CD8-positive, alpha-beta memory T cell (primary cell): ENCODE measurements at places on chromosomes 16 and 17. TPM values are rescaled to one million over a fixed set of nuclear protein-coding genes. Genes with fewer than 3 reads are reported as not detected.

Gene P2RX5
- polyA plus RNA-seq: 37.4 TPM

DNA sequence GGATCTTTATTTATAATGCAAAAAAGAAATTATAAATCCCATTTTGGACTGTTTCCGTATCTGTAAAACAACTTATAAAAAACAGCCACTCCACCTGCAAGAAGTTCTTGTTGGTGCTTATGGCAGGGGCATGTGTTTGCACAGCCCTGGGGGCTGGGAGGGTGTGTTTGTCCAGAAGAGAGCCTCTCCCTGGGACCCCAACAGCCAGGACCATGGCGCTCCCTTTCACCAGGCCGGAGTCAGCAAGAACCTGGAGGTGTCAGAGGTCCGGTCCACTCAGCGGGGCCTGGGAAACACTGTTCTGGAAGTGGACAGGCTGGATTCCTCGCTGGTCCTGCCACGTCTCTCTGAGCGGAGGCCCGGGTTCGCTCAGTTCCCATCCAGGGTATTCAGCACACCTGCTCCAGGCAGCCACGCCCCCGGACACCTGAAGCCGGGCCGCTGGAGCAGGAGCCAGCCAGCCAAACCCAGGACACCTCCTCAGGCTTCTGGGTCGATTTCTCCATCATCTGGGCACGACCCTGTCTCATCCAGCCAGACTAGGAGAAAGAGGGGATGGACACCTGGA lies 18.9 kb upstream of the GINS2 start:
- DNase-seq: no peak

DNA sequence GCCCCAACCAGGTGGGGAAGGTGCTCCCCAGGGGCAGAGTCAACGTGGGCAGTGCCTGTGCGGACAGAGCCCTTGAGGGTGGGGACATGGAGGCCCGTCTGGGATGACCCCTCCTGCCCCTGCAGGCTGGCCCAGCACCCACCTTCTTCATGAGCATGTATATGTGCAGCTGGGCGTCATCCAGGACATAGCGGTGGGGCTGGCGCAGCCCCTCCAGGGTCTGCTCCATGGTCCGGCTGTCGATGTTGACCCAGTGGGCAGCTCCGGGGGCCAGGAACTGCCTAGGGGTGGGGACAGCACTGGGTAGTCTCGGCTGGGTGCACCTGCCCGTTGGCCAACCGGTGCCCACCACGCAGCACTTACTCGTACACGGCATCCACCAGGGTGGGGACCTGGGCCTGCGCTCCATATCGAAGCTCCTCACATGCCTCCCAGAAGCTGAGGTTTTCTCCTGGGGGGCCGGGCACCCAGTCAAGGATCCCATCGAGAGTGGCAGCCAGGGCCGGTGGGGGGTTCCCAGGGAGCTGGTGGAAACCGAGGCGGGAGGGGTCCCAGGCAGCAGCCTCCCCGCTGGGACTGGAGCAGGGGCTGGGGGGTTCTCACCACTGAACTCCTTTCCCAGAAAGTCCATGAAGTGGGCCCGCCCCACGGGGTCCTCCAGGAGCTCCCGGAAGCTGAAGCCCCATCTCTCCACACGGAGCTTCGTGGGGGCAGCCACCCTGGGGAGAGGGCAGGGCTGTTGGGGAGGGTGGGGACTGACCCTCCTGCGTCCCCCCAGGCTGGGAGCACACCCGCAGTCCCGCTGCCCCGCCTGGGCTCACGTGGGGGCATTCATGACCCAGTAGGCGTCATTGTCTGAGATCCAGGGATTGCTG lies 5.1 kb downstream of the RGS11 start:
- DNase-seq: no peak

- DNase-seq: peak; percentile 20
Observed at GRCh38 chr16:74608944-74609343, 2.0 kb upstream of the GLG1 start.

Gene ARL5C
- not detected for polyA plus RNA-seq

DNA sequence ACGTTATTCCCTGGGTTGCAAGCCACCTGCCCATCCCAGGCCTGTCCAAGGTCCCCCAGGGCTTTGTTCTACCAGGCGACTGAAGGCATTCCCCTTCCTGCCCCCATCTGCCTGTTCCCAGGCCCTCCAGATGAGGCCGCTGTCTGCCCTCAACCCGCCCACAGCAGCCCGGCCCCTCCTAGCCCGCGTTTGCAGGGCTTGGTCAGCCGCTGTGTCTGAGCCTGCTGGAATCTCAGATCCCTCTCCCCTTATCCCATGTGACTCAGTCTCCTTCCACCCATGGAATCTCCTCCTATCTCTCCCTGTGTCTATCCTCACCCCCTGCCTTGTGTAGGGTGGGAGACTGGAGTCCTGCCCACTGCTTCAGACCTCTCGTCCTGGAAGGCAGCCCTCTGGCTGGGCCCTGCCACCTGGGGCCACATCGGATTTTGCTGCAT lies 186.0 kb upstream of the TNRC6C start:
- DNase-seq: peak; percentile 58
